ENCODE measurements at places on chromosomes 13 and 19.

GRCh38 chr19:34350161-34350561 is 14.8 kb upstream of the GPI start:
- no peak for DNase-seq

DNA sequence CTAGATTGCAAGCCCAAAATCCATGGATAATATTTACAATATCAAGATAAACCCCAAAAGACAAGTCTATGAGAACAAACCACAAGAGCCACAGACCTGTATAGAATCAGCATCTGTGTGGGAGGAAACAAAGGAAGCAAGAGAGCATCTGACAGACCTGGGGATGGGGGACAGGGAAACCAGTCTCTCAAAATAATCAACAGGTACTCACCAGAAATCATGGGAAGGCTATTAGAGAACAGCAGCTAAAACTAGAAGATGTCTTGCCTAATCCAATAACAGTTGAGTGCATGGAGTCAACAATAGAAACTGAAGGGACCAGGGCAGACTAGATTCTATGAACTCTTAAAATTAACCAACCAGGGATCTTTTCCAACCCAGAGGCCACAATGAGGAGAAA is 8.7 kb downstream of the SLC6A16 start:
- no peak for DNase-seq

- peak; percentile 76 for DNase-seq
Observed at GRCh38 chr19:1401138-1401888, at the start of gene GAMT. TSS of gene GAMT (minus strand) at chr19:1401542. CDS start at chr19:1401476, 66 bp downstream.

- DNase-seq = no peak
Observed at GRCh38 chr13:40056898-40057619, 401.6 kb downstream of the COG6 start.

DNA sequence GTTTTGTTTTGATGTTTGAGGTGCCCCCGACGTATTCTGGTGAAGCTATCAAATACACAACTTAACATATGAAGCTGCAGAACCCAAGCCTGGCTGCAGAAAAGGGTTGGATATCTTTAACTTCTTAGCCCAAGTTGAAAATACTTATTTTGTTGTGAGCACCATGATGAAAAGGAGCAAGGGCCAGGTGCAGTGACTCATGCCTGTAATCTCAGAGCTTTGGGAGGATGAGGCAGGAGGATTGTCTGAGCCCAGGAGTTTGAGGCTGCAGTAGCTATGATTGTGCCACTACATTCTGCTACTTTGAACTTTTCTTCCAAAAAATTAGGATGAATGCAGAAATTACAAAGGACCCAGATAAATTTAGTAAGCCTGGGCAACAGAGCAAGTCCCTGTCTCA is 44.1 kb upstream of the UBE2L5 start:
- DNase-seq = no peak

GRCh38 chr19:19062454-19063182 is 1.2 kb upstream of the SLC25A42 start:
- peak; percentile 17 for DNase-seq

DNA sequence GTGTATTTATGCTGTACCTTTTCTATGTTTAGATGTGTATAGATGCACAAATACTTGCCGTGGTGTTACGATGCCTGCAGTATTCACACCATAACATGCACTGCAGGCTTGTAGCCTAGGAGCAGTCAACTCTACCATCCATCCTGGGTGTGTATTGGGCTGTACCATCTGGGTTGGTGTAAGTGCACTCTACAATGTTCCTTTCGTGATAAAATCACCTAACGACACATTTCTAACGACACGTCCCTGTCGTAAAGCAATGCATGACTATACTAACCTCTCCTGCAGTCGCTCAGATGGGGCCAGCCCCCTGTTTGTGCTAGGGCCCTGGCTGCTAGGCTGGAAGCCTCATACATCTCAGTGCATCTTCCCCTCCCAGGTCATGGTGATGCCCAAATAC is 18.4 kb downstream of the CD177 start:
- no peak for DNase-seq

- DNase-seq = peak; percentile 46
Observed at GRCh38 chr13:99431927-99432608, 69.2 kb upstream of the TM9SF2 start.

DNA sequence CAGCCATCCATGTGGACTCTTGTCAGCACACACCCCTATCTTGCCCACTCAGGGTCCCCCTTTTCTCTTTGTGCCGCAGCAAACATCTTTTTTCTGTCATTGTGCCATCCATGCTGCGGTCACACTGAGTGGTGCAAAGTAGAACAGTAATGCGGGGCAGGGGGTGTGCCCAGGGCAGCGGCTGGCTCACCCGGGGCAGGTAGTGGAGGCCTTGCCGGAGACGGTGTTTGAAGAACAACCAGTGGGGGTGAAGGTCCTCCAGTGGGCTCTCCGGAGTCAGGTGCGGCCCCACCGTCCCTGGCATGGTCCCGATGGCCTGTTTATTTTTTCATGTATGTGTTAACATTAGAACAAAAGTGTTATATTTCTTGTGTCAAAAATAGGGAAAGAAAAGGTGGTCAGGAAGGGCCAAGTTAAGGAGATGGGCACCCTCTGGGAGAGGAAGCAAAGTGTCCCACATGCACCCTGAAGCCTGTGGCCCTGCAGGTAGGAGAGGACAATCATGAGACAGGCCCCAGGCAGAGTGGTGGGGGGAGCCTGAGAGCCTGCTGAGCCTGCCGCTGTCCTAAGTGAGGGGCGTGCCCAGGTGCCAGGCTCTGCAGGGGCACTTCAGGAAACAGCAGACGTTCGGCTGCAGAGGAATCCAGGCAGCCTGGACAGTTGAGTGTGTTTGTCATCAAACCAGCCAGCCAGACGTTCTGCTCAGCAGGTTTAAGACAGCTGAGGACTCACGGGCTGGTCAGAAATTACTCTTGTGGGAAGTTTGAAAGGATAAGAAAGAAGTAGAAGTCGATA is 12.3 kb downstream of the TSSK6 start:
- DNase-seq = no peak

- DNase-seq = no peak
Observed at GRCh38 chr19:8481201-8481600, 21.2 kb downstream of the PRAM1 start.

GRCh38 chr19:29277102-29277501 is 64.2 kb upstream of the UQCRFS1 start:
- DNase-seq = peak; percentile 26

GRCh38 chr13:100115693-100116254 is 26.9 kb downstream of the PCCA start:
- no peak for DNase-seq

DNA sequence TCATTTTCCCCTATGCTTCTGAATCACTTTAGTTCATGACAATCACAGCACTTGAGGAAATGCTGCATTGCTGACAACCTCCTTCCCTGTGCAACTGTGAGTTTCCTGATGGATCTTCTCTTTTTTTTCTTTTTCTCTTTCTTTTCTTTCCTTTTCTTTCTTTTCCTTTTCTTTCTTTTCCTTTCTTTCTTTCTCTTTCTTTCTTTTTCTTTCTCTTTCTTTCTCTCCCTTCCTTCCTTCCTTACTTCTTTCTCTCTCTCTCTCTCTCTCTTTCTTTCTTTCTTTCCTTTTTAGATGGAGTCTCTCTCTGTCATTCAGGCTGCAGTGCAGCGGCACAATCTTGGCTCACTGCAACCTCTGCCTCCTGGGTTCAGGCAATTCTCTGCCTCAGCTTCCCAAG is 247.9 kb upstream of the HTR2A start:
- no peak for DNase-seq

DNA sequence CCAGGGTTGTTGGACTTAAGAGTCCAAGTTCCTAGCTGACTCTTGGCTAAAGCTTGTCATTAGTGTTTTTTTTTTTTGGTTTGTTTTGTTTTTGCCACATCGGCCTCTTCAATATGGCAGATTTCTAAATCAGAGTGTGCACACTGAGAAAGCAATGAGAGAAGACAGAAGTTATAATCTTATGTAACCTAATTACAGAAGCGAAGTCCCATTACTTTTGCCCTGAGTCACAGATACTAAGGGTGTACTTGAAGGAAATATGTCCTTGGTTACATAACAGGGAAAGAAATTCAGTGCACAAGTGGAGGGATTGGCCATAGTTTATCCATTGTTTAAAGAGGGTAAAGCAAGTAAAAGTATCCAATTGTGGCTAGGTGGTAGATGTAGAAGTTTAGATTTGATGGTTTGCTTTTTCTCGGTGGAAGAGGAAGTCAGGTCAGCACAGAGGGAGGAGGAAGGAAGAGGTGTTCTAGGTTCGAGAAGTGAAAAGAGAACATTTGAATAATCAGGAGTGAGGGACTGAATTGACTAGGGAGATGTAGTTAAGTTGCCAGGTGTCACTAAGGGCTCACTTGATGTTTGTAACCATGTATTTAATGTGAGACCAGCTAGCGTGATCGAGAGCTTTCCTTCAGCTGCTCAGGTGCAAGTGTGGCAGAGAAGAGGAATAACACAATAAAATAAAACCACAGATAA is 12.2 kb downstream of the GTF2F2 start:
- no peak for DNase-seq

GRCh38 chr13:99346335-99347042 is 39.3 kb upstream of the GPR183 start:
- no peak for DNase-seq
